Motor neuron (in vitro differentiated cells): ENCODE measurements at places on chromosomes 7 and 10. TPM values are rescaled to one million over a fixed set of nuclear protein-coding genes. Genes with fewer than 3 reads are reported as not detected.

GRCh38 chr10:9018195-9019173 is 964.0 kb downstream of the GATA3 start:
- no peak for ATAC-seq

GRCh38 chr10:3108033-3108432 is 40.7 kb downstream of the PFKP start:
- ATAC-seq = no peak

DNA sequence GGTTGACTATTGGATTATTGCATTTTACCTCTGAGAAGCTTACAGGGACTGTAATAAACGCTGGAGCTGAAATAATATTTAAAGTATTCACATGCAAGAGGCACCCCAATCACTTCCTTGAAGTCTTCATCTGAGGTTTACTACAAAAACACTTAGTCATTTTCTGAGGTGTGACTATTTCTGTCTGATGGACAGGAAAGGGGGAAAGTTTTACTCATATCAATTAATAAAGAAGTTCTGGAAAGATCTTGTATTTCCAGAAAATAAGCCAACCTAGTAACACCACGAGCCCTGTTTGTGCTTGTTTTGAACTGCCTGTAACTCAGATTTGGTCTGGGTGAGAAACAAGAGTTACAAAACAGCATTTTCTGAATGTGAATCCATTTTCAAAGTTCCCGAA is 63.9 kb upstream of the PRKCQ start:
- no peak for ATAC-seq

Gene IGF2BP3
- total RNA-seq = 83.2 and 103 TPM in 2 replicates

Gene LRIT1
- not detected in 2 replicates for total RNA-seq

- ATAC-seq = no peak
These were observed 57.9 kb upstream of the CHCHD3 start for GRCh38 chr7:133139801-133140200.

Gene PON1
- 0.13 and 0.14 TPM in 2 replicates for total RNA-seq

Gene ETV1
- 13.7 and 15.3 TPM in 2 replicates for total RNA-seq

DNA sequence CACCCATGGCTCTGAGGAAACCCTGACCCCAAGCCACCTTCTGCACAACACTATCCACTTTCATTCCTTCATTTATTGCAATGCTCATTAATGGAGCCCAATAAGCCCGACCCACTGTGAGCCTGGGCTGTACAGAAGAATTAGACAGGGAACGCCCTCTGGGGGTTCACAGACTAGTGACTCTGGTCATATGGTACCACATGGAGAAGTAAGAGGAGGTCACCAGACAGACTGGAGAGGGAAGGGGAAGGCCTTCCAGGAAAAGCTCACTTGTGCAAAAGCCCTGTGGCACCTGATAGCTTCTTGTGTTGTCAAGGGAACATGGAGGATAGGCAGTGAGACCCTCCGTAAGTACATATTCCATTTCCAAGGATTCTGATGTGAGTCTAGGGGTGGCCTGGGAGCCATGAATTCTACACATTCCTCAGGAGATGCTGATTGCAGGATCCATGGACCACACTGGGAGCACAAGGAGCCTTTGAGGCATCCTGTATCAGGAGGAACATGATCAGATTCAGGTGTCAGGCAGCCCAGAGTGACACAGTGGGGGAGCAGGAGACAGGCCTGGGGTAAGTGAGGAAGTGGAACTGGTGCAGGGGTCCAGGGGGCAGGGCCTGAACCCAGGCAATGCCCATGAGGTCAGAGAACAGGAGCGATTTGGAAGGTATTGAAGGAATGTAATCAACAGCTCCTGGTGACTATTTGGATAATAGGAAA is 19.9 kb downstream of the TMEM72 start:
- ATAC-seq = no peak

DNA sequence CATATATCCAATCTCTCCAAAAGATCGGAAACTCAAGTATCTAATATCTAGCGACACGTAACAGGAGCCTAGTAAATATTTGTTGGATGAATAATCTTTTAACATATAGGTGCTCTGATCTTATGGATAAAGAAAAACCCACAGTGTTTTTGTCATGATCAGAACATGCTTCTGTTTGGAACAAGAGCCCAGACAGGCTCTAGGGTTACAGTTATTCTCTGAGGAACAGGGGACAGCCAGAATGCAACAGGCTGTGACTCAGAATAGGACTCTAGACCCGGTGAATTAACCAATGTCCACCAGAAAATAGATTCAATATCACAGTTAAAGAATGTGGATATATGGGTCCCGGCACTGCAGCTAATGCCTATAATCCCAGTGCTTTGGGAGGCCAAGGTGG is 296.1 kb upstream of the FZD8 start:
- ATAC-seq = no peak

Gene PHYHIPL
- 24.4 and 24.8 TPM in 2 replicates for total RNA-seq

DNA sequence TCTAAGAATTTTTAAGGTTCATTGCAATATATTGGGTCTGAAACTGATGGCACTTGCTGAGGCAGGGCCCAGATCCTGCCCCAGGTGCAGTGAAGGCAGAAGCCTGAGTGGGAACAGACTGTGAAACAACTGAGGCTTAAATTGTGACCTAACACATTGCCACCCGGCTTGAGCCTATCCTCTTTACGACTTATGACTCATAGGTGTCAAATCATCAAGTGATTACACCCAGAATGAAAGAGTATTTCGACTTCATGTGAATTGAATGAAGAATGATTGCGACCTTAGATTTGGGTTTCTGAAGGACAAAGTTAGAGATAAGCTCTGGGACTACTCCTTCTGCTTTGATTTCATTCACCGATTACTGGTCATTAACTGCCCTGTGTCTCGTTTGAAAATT is 200.9 kb downstream of the CREB5 start:
- peak; percentile 57 for ATAC-seq

Gene CYP26A1
- total RNA-seq = 9.3 and 9.4 TPM in 2 replicates

GRCh38 chr7:123751821-123752220 is 3.0 kb upstream of the WASL start:
- no peak for ATAC-seq

Gene MYPN
- total RNA-seq = 0.09 and 0.10 TPM in 2 replicates

- no peak for ATAC-seq
These were observed 451.3 kb upstream of the MBL2 start for GRCh38 chr10:53223851-53224250.

- ATAC-seq = no peak
These were observed 102.0 kb upstream of the STEAP1B start for GRCh38 chr7:22601812-22602565.

- no peak for ATAC-seq
These were observed 86.5 kb downstream of the DNAJB6 start for GRCh38 chr7:157423348-157423747.

Gene DENND2A
- total RNA-seq = 20.5 and 20.8 TPM in 2 replicates

DNA sequence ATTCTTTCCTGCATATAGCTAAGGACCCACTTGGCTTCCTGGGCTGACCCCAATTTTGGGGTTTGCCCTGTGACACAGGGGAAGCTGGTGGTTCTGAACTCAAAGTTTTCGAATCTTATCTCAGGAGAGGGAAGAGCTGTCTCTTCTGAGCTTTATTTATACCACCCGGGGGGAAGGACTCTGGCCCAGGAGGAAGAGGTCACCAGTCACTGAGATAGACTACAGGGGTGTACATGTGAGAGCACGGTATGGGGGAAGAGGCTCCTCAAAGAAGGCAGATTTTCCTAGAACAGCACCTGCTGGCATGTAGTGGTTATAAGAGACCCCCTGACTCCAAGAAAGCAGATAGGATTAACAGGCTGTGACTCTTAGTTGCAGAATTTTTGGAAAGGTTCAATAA is 101.8 kb upstream of the ELMO1 start:
- no peak for ATAC-seq

GRCh38 chr7:115462301-115463015 is 540.6 kb downstream of the MDFIC start:
- ATAC-seq = no peak

Gene ARL4A
- 49.5 and 57.0 TPM in 2 replicates for total RNA-seq

DNA sequence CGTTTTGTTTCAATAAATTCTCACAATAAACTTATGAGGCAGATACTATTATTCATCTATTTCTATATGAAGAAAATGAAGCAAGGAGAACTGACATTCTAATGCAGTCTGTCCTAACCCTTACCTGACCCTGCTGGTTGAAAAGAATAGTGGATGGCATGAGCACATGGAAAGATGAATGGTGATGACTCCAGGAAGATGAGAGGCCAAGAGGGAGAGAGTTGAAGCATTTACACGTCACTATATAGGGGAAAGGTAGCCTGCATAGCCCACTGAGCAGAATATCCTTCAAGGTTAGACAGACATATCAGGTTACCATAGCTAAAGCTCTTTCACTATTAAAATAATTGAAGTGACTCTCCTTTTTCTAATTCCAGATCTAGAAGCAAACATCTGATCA is 163.9 kb upstream of the CDK1 start:
- peak; percentile 69 for ATAC-seq

Gene VSTM4
- total RNA-seq = 0.63 and 0.89 TPM in 2 replicates

DNA sequence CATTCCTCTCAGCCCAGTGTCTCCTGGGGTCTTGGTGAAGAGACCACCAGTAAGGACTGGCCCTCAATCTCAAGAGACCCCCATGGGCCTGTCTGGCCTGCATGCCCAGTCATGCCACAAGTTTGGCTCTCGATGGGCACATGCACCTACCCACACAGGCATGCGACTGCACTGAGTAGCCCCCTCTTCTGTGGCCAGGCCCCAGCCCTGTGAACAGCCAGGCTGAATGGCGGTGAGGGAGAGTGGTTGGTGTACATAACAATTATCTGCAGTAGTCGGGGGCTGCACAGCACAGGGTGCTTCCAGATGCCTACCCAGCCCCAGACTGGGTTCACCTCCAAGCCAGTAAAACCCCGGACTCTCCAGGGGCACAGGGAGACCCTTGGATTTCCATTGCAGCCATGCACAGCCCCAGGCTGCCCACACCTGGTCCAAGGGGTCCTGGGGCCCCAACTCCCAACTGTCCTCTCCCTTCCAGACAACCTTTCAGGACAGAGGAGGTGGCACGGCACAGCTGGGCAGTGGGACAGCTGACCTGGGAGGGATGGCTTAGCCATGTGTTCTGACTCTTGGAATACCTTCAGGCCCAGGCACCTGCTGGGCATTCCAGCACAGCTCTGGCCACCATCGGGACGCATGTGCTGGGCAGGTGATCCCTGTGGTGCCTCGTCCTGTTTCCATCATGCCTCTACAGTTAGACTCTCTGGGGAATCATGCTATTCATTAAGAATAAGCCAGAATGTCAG is 21.0 kb upstream of the CSGALNACT2 start:
- no peak for ATAC-seq

DNA sequence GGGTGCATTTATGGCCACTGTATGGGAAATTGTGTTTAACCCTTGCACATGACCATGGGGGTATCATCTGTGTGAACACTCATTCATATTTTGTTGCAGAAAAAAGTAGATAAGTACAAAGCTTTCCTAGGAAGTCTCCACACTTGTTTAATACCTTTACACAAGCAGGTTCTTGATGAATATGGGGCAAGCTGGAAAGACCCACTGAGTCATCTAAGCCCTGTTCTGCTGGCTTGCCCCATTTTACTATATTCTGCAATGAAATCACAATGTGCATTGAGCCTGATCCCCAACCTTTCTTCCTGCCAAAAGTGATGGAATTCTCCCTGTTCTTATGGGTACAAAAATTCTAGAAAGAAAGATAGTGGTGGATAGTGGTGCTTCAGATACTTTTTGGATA is 99.8 kb downstream of the CCDC71L start:
- no peak for ATAC-seq

- peak; percentile 36 for ATAC-seq
These were observed 183.0 kb downstream of the HECW1 start for GRCh38 chr7:43295429-43295828.

DNA sequence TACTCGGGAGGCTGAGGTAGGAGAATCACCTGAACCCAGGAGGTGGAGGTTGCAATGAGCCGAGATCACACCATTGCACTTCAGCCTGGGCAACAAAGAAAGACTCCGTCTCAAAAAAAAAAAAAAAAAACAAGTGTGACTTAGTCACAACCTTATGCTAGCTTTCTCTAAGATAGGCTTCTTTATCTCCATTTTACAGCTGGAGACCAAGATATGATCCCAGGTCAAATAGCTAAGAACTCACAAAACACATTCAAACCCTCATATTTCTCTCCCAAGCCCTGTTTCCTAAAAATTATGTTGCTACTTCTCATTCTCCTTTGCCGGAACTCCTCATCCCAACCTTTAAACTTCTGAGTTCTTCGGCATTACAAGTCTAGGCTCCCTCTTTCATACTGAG is 13.0 kb upstream of the DHTKD1 start:
- ATAC-seq = no peak

- no peak for ATAC-seq
These were observed 35.5 kb downstream of the GRIFIN start for GRCh38 chr7:2440608-2441245.

DNA sequence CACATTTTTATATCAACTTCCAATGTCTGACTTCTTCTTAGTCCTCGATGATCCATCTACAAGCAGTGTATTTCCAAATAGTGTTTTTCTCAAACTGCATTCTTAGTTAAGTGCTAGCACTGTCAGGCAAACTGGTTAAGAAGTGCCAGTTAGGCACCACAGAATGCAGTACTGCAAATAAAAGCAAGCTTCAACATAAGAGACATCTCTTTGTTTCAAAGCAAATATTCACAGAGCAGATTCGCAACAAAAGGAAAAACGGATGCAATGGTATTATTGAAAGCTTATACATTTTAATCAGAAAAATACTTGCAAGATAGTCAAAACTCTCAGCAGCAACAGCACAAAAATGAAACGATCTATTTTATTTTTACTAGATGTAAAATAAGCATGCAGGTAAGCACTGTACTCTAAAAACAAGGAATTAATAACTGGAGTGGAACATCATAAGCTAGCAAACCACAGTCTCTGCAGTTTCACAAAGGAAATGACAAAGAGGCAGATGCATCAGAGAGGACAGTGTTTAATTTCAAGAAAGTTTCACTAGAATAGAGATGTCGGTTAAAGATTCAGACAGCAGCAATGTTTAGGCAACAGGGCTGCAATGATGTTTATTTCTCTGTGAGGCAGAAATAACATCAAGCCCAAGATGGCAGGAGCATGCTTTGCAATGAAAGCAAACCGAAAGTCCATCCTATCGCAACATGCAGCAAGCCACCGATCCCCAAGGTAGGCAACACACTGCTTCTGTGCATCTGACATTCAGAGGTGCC is 82.0 kb downstream of the FGFR2 start:
- ATAC-seq = peak; percentile 41

GRCh38 chr10:97497572-97498075 is 598 bp downstream of the MMS19 start:
- ATAC-seq = peak; percentile 25

Gene SKIDA1
- 12.4 and 15.7 TPM in 2 replicates for total RNA-seq

DNA sequence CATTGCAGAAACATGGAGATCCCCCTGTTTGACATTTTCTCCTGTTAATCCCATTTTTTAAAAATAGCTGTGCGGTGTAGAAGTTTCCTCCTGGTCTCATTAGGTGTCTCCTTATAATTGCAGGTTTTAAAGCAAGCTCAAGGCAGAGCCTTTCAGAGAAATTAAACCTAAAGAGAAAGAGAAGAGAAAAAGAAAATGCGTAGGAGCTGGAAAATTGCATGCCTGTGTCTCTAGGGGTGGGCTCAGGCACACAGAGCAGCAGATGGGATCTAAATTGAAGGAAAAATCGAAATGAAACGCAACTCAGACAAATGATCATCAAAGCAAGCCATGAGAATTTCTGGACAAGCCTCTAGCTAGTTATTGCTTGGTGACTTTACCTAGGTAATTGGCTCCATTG is 40.1 kb downstream of the GPR26 start:
- no peak for ATAC-seq

- no peak for ATAC-seq
These were observed 222.5 kb upstream of the PITRM1 start for GRCh38 chr10:3395041-3395440.
